ENCODE measurements at places on chromosomes 3 and 15. TPM values are rescaled to one million over a fixed set of nuclear protein-coding genes. Genes with fewer than 3 reads are reported as not detected.

POPDC2 gene
- 0.82 TPM for total RNA-seq

GRCh38 chr3:45908761-45909160, 22.4 kb downstream of the CCR9 start:
- DNase-seq, result no peak

GRCh38 chr3:99599894-99600293, 38.5 kb upstream of the COL8A1 start:
- DNase-seq, result no peak

GRCh38 chr3:185846037-185846436, 21.2 kb upstream of the IGF2BP2 start:
- no peak for DNase-seq

- no peak for DNase-seq
Measured at GRCh38 chr3:125381743-125382142, 6.6 kb upstream of the ZNF148 start.

GRCh38 chr3:28595372-28595771, 246.7 kb upstream of the AZI2 start:
- no peak for DNase-seq

GRCh38 chr3:37964716-37965115, 25.9 kb upstream of the VILL start:
- no peak for DNase-seq

DNA sequence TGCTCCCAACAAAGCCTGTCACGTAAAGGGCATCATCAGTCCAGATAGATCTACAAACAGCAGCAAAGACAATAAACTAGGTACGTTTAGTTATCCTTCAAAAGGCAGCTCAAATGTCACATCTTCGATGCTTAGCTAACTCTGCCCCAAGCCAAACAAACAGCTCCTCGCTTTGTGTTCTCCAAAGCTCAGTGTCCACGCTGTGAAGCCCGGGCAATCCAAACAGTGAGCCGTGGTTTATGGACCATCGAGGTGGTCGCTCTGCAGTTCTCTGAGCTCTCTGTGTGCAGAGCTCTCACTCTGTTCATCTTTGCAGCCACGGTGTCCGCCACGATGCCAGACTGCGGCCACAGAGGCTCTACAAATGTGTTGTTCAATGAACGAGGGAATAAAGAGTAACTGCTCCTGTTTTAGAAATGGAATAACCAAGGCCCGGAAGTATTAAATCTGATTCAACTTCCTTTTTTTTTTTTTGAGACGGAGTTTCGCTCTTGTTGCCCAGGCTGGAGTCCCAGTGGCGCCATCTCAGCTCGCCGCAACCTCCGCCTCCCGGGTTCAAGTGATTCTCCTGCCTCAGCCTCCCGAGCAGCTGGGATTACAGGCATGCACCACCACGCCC, 117.2 kb upstream of the FAM174B start:
- no peak for DNase-seq

DNA sequence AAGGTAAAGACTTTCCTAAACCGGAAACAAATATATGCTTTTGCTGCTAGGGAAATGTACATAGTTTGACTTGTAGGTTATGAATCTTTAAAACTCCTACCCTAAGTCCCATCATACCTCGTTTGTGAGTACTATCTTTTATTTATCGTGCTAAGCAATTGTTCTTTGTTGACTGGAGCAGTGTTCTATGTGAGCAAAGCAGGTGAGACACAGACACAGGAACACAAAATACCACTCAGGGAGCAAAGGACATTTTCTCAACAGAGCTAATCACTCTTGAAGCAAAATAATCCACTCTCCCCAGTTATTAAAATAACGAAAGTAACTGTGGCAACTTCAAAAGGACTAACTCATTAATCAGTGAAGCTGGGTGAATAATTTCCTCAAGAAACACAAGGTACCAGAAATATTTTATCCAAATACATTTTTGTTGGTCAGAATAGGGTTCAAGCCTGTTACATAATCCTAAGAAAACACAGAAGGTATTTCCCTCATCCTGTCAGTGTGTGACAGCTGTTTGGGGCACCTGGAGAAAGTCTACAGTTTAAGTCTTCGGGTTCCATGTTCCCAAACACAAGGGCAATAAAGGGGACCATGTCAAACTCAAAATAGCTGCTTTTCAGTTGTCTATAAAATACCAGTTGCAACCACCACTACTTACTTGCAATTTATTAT, 407.7 kb downstream of the FOXP1 start:
- no peak for DNase-seq
